Activated CD4-positive, alpha-beta T cell treated with anti-CD3 and anti-CD28 coated beads for 48 hours (primary cell): ENCODE measurements at places on chromosomes 6 and 20.
A peak's percentile ranks its signal among the peaks of the same experiment; 100 is the strongest.

DNA sequence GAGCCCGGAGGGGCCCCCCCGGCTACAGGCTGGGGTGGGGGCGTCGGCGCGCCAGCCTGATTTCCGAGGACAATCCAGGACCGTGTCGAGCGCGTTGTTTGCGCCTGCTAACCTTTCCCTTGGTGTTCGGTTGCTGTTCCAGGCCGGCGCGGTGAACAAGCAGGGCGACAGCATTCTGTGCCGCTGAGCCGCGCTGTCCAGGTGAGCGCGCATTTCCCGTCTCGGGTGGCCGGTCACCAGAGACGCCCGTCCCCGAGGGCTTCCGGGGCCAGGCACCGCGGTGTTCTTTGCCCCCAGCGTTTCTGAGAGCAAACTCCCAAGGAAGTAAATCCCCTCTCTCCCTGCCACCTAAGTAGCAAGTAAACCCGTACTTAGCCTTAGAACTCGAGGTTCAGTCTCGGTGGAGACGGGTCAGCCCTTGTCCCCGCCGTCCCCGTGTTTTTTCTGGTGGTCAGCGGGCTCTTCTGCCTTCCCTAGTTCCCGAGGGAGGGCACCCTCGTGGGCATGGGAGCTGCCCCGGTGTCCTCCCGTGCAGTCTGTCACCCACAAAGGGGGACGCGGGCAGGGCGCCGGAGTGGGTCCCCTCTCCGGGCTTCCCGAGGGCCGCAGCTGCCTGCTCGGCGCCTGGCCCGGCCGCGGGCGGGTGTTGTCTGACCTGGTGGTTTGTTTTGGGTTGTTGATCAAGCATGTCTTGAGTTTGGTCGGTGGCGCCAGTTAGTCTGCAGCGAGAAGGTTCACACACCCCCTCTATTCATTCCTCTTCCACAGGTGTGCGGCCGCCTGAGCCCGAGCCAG, 1.5 kb downstream of the ID4 start:
- DNase-seq, result peak; percentile 2

DNA sequence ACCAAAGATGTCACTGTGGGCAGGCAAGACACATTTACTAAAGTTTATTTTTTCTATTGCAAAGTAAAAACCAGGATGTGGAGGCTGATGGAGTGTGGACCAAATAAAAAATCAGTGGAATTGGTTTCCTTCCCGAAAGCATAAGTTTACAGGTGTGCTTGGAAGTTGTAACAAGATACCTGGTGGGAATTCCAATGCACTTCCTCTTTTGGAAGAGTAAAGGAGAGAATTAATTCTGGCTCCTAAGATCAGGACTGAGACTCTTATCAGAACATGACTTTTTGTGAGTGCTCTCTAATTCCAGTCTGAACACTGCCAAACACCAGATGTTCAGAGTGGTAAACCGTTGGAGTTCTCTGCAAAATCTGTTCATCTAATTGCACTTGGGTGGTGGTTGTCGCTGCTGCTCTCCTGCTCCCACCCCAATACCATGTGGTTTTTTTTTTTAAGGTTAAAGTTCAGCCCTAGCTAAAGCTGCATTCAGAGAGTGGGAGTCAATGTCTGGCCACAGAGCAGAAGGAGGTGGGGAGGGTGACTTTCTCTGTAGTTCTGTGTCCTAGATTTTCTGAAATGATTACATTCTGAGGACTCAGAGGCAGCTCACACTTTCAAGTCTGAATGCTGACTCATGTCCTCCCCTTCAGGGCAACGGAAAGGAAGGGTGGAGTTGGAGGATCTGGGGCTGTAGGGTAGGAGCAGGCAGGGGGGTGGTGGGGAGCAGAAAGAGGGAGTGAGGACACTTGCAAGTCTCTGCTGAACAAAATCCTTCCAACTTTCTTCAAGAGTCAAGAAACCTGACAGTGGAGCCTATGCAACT, 275.8 kb upstream of the PRDM1 start:
- DNase-seq, result peak; percentile 72

DNA sequence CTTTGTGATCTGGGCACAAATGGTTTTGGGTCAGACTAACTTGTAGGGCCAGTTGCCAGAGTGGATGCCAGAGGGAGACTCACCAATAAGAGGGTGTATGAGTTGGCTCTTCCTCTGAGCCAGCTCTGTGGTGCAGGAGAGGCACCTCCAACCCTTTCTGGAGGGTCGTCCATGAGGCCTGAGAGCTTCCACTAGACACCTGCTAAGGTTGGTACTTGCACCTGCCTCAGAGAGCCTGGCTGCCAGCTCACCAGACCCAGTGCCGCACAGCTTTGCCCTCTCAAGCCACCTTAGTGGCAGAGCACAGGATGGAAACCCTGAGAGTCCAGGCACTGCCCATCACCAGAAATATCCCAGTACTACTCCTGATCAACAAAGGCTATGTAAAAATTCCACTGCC, 504.3 kb downstream of the EYS start:
- DNase-seq, result no peak

DNA sequence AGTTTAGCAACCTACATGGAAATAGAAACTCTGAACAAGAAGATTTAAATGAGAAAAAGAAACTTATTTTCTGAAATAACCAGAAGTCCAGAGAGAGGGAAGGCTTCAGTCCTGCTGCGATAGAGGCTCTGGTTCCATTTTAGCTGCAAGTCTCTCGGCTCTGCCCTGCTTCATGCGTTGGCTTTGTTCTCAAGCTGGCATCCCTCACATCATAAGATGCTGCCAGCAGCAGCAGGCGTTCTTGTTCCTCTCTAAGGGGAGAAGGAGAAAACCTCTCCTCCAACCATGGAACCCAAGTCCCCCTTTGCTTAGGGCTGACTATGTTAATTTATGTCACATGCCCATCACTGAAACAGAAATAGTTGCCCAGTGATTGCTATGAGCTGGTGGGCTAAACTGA, 46.4 kb upstream of the PMEPA1 start:
- no peak for DNase-seq

- DNase-seq, result no peak
Measured at GRCh38 chr6:156434795-156435190, 342.4 kb upstream of the ARID1B start.

DNA sequence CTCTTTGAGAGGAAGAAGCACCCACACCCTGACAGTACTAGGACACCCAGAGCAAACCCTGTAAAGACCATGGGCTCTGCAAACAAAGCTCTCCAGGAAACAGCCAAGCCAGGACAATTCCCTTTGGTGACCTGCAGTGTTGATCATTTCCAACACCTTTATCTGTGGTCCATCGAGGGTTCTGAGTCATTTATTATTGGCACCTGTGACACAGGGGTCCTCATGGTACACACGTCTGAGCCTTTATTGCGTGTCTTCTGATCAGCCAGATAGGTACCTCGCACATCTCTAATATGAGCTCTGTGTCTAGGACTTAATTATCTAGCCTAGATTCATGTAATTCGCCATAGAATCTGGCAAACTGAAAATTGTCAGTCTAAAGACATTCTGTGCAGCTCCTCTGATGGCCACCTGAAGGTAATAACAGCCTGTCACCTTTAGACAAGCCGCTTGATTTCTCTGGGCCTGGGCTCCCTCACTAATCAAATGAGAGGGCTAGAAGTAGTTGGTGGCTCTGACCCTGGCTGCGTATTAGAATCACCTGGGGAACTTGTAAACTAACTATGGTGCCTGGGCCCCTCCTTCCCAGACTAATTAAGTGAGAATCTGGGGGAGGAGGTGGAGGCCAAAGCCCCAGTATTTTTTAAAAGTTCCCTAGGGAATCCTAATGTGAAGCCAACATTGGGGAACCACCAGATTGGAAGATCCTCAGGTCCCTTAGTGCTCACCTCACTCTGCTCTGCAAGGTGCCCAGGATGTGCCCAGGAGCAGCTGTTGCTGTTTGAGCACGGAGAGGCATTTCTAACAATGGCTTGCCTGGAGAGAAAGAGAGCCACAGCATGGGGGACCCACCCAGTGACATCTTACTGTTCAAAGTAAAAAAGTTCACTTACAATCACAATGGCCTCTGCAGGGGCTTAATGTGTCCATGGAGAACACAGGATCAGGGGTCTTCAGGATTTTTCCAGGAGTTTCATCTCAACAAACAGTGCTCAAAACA, 122.0 kb upstream of the ARID1B start:
- DNase-seq, result no peak

DNA sequence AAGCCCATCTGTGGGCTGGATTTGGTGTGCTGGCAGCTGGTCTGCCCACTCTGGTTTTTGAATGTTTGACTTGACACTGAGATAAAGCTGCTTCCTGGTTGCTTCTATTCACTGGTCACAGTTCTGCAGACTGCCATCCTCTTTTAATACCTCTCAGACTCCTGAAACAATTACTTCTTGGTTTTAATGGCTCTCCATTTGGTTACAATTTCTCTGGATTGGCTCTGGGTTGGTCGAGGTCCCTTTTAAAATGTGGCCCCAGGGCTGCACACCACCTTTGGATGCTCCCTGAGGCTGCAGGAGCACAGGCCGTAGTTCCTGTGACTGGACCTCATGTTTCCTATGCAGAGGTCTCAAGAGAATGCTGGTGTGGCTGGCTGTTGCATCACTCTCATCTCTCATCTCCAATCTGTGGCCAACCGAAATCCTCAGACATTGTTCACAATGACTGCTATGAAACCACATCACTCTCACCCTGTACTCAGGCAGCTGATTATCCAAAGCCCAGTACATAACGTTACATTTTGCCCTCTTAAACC, 98.5 kb downstream of the INSM1 start:
- peak; percentile 43 for DNase-seq

- DNase-seq, result no peak
Measured at GRCh38 chr6:159043947-159044346, 844 bp downstream of the TAGAP start.

GRCh38 chr20:52800734-52801627, 171.2 kb upstream of the TSHZ2 start:
- no peak for DNase-seq

DNA sequence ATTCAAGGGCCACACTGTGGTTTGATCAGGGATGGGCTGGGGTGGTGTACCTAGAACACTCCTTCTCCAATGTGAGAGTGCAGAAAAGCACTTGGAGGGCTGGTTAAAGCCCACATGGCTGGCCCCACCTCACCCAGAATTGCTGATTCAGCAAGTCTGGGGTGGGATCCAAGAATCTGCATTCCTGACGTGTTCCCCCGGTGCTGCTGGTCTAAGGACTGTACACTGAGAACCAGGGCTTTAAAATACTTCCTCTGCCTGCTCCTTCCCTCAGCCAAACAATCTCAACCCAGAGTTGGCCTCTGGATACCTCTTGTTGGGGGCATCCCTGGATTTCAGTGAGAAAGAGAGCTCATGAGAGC, 13.4 kb upstream of the OCSTAMP start:
- DNase-seq, result no peak

DNA sequence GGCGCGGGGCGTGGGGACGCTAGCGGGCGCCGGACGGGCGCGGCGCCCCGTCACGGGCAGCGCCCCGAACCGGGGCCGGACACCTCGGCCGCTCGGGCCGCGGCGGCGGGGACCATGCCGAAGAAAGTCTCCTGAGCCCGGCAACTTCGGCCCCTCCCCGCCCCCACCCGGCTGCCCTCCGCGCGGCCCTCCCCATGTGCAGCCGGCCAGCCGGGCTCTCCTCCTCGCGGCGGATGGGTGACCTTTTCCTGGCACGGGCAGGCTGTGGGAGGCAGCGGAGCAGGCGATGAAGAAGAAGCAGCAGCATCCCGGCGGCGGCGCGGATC, 278 bp downstream of the UST start:
- peak; percentile 27 for DNase-seq

DNA sequence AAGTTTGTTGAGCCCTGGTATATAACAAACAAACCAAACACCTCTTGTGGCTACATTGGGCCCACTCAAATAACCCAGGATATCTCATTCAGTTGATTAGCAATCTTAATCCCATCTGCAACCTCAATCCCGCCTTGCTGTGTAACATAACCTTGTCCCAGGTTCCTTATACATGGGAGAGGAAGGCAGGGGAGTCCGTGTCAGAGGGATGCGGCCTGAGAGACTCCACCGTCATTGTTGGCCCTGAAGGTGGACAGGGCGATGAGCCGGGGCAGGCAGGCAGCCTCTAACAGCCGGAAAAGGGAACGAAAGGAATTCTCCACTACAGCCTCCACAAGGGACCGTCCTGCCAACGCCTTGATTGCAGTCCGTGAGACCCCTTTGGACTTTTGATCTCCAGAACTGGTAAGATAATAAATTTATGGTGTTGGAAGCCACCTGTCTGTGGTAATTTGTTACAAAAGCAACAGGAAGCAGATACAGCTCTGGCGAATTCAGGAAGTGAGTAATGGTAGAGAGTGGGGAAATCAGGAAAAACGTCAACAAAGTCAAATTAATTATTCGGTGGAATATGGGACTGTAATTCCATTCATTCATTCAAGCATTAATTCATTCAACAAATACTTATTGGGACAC, 124.5 kb upstream of the SALL4 start:
- no peak for DNase-seq

DNA sequence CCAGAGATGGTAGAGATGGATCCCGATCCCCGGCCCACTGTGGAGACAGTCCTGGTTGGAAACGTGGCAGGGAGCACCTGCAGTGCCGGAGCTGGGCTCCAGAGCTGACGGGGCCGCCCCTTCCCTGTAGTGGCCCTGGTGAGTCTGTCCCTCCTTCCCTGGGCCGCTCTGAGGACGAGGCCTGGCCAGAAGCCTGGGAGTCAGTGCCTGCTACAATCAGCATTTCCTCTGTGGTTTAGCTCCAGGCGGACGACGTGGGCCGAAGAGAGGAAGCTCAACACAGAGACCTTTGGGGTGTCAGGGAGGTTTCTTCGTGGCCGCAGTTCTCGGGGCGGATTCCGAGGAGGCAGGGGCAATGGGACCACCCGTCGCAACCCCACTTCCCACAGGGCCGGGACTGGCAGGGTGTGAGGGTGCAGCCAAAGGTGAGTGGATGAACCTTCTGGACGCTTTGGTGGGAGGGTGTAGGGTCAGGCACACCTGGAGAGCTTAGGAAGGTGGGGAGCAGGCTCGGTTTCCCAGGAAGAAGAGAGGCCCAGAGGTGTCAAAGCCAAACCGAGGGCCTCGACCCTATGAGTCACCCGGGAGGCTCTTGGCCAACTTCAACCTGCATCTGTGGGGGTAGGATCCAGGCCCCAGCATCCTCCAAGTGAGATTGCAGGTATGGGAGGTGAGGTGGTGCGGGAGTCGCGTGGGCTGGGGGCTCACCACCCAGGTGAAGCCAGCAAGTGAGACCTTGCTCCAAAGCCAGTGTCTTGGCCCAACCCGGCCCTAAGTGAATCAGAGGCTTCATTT, 9.9 kb downstream of the PSMA7 start:
- DNase-seq, result no peak

DNA sequence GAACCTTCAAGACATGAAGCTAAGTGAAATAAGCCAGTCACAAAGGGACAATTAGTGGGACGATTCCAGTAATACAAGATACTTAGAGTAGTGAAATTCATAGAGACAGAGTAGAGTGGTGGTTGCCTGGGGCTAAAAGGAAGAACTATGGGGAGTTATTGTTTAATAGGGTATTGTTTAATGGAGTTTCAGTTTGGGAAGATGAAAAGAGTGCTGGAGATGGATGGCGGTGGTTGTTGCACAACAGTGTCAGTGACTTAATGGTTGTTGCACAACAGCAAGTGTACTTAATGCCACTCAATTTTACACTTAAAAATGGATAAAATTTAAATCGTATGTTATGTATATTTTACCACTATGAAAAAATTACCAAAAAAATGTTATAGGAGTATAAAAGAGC, 209.7 kb upstream of the TENT5A start:
- no peak for DNase-seq
